ENCODE measurements at places on chromosomes 5 and 9.

DNA sequence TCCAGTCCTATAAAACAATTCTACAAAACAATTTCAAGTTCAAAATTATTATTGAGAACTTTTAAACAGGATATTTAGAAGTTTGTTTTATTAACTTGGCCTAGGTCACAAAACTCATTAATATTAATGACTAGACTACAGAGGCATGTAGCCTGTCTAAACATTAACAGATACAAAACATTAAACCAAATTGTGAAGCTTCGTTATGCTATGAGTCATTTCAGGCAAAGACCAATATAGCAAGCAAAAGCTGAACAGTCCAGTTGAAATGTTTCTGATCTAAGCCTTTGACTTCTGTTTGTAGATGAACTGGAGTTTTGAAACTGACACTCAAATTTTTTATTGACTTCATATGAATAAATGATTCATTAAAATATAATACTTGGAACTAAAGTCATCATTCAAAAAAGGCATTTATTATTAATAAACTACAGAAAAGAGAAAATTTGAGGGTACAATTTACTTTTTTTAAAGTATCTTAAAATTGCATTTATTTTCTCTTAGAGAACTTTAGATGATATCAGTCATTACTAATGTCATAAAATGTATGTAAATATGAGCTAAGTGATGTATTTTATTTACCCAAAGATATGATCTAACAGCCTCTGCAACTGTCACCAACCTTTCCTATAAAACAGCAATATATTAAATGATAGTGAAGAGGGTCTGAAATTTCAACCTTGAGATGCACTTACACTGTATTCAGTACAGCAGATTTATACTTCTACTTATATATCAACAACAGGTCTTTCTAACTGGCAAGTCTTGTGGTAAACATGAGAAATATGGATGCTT lies 188.8 kb downstream of the COMMD10 start:
- no peaks in the 10 kb centered on the region for H3K36me3 ChIP-seq
- no peaks in the 10 kb centered on the region for H3K4me1 ChIP-seq
- H3K27ac ChIP-seq: no peak overlapping the region
- no peaks in the 10 kb centered on the region for H3K27me3 ChIP-seq
- no peak overlapping the region for H3K4me3 ChIP-seq

GRCh38 chr5:11248966-11249365 lies 487.9 kb upstream of the DAP start:
- no peaks in the 10 kb centered on the region for H3K36me3 ChIP-seq
- no peaks in the 10 kb centered on the region for H3K27me3 ChIP-seq
- H3K4me3 ChIP-seq: no peak overlapping the region
- H3K4me1 ChIP-seq: no peaks in the 10 kb centered on the region

GRCh38 chr9:129317179-129318011 lies 139.3 kb upstream of the IER5L start:
- no peak overlapping the region for H3K4me3 ChIP-seq
- no peak overlapping the region for H3K27ac ChIP-seq
- DNase-seq: no peak
- no peaks in the 10 kb centered on the region for H3K36me3 ChIP-seq

DNA sequence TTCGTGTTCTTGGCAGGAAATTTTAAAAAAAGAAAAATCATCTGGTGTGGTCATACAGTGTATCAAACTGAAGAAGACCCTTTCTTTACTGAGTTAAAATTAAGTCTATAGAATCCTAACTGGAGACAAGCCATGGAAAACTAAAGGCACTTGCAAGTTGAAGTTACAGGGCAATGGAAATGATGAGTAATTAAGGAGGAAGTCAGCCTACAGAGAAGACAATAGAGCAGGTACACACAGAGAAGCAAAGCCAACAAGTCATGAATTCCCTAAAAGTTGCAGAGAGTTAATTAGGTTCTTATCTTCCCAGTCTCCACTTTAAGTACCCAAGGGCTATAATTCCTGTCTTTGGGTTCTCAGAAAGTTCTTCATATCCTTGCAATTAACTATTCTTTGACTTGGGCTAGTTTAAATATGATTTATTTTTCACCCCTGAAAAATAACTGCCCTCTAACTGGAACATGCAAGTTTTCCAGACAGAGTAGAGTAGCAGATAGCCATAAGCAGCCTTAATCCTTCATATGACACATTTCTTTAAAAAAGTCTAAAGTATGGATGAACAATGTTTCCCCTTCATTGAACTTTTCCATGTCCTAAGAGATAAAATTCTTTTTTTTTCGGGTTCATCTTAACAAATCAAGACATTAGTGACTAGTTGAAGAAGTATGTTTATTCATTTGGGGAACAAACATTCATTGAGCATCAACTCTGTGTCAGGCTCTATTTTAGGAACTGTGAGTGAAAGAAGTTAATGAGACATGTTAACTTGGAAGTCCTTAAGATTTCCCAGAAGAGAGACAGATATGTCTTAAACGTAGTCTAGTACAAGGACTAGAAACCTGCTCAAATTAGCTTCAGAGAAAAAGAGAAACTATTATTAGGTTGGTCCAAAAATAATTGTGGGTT lies 5.2 kb upstream of the ITGA2 start:
- no peak overlapping the region for H3K4me3 ChIP-seq
- H3K27me3 ChIP-seq: no peaks in the 10 kb centered on the region
- H3K27ac ChIP-seq: no peak overlapping the region

DNA sequence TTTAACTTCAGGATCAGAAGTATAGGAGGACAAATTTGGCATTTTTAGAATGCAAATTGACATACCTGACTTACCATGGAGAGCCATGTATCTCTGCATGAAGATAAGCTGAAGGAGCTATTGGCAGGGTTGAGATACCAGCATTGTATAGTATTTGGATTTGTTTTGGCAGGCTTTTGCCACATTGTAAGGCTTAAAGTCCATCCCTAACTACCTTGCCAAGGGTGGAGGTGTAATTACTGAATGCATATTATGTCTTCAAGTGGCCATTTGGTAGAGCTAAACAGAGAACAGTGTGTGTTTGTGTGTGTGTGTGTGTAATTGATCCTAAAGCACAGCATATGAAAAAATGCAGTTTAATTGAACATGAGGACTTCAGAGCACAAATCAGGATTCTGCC lies 324.7 kb downstream of the FAM170A start:
- H3K27me3 ChIP-seq: no peaks in the 10 kb centered on the region
- no peak overlapping the region for H3K4me3 ChIP-seq
- no peak overlapping the region for H3K27ac ChIP-seq
- no peaks in the 10 kb centered on the region for H3K36me3 ChIP-seq
- H3K4me1 ChIP-seq: no peaks in the 10 kb centered on the region
- DNase-seq: no peak

GRCh38 chr9:95815961-95816360 lies 59.5 kb upstream of the ERCC6L2 start:
- no peaks in the 10 kb centered on the region for H3K36me3 ChIP-seq
- H3K4me1 ChIP-seq: no peaks in the 10 kb centered on the region
- DNase-seq: no peak
- H3K4me3 ChIP-seq: no peak overlapping the region

GRCh38 chr5:67792891-67793290 lies 422.7 kb upstream of the PIK3R1 start:
- H3K27me3 ChIP-seq: no peaks in the 10 kb centered on the region
- no peaks in the 10 kb centered on the region for H3K4me1 ChIP-seq
- H3K27ac ChIP-seq: no peak overlapping the region
- no peaks in the 10 kb centered on the region for H3K36me3 ChIP-seq

GRCh38 chr5:175752826-175753535 lies 95.1 kb downstream of the HRH2 start:
- no peaks in the 10 kb centered on the region for H3K36me3 ChIP-seq
- peaks cover 9% of the 10 kb centered on the region for H3K27me3 ChIP-seq
- H3K27ac ChIP-seq: no peak overlapping the region
- H3K4me3 ChIP-seq: no peak overlapping the region
- DNase-seq: no peak

- H3K4me3 ChIP-seq: no peak overlapping the region
- H3K27me3 ChIP-seq: peaks cover 4% of the 10 kb centered on the region
- no peak for DNase-seq
Observed at GRCh38 chr5:133742431-133742988, 130.2 kb upstream of the FSTL4 start.

GRCh38 chr5:77155179-77155785 lies 55.2 kb upstream of the PDE8B start:
- H3K27ac ChIP-seq: no peak overlapping the region
- no peaks in the 10 kb centered on the region for H3K36me3 ChIP-seq
- no peak for DNase-seq
- H3K4me3 ChIP-seq: no peak overlapping the region

DNA sequence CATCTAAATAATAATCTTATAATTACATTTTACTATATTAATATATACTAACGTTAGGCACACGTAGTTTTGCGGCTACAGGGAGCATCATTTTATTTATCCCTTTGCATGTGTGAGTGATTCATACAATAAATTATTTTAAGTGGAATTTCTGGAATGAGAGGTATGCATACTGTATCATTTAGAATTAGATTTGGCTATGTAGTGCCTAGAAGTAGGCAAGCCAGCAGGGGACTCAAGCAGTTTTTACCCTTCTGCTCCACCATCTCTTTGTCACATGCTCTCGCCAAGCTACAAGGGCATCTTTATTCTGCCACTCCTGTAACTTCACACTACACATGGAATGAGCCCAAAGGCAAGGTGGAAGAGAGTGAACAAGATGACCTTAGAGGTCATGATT lies 60.8 kb downstream of the MEGF10 start:
- no peaks in the 10 kb centered on the region for H3K36me3 ChIP-seq
- H3K4me3 ChIP-seq: no peak overlapping the region
- H3K4me1 ChIP-seq: no peaks in the 10 kb centered on the region
- DNase-seq: no peak
- peaks cover 2% of the 10 kb centered on the region for H3K27me3 ChIP-seq

DNA sequence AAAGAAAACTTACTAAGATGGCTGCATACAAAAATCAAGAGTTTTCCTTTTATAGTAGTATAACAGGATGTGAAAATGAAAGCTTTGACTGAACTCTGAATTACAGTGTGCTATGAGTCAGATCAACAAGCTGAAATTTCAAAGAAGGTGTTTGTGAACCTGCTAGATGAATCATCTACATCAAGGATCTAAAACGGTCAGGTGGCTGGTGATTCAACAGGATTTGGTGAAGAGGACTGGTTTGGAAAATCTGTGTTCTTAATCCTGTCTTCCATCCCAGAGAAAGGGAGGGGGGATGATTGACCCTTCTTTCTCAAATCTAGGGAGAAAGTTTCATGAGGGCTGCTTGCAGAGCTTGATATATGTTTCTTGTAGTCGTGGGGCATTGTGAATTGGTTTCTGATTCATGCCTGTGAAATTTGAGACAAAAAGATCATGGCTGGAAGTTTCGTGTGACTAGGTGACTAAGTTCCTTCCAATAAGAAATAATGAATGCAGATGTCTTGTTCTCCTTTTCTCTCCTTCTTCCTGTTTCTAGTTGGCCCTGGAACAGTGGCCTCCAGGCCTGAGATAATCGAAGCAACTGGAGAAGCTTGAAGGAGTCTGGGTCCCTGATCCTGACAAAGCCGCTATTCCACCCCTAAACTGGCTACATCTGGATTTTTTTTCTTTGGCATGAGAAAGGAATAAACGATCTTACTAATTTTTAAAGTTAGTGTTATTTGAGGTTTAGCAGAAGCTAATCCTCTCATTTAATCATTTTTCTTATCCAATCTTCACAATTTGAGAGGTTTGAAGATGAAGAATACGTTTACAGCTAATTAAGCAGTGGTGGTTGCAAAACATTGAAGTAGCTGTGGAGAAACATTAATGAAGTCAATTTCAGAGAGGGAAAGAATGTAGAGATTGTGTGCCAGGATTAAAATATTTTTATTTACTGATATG lies 67.2 kb downstream of the MRPS30 start:
- peak; percentile 92 for DNase-seq
- H3K36me3 ChIP-seq: no peaks in the 10 kb centered on the region
- no peak overlapping the region for H3K4me3 ChIP-seq
- H3K4me1 ChIP-seq: peaks cover 5% of the 10 kb centered on the region
- H3K27me3 ChIP-seq: no peaks in the 10 kb centered on the region

GRCh38 chr5:135060021-135060420 lies 26.0 kb upstream of the PITX1 start:
- no peak overlapping the region for H3K4me3 ChIP-seq
- H3K36me3 ChIP-seq: no peaks in the 10 kb centered on the region
- DNase-seq: no peak
- no peaks in the 10 kb centered on the region for H3K27me3 ChIP-seq
- H3K27ac ChIP-seq: no peak overlapping the region

DNA sequence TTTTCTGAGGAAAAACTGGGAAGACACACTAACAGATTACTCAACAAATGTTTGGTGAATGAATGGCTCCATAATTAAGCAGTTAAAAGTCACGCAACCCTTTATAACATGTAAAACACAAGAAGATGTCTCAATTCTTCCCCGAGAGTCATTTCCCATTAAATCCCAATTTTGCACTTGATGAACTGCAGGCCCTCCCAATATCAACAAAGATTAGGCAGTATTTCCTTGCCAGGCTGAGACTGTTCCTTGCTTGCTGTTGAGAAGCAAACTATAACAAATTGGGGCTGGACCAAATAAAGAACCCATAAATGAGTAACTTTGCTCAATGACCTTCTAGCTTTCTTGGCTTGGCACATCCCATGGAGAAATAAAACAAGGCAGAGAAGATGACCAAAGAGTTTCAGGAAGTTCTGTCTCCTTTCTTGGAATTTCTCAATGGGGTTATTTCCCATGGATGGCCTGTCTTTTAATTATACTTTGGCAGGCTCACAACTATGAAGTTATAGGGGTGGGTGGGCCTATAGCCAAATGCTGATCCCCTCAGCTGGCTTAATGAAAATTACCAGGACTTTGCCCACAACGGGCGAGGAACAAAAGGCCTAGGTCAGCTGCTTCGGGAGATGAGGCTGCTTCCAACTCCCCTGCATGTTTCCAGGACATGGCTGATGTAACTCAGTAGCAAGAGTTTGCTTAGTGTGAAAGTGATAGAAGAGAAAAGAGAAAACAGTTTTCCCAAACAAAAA lies 243.1 kb upstream of the RFX3 start:
- DNase-seq: no peak
- H3K4me3 ChIP-seq: no peak overlapping the region
- no peaks in the 10 kb centered on the region for H3K27me3 ChIP-seq
- H3K36me3 ChIP-seq: no peaks in the 10 kb centered on the region
- H3K4me1 ChIP-seq: no peaks in the 10 kb centered on the region

GRCh38 chr9:107685901-107686300 lies 196.3 kb upstream of the KLF4 start:
- no peak overlapping the region for H3K27ac ChIP-seq
- no peak overlapping the region for H3K4me3 ChIP-seq
- H3K36me3 ChIP-seq: no peaks in the 10 kb centered on the region
- no peak for DNase-seq
- H3K27me3 ChIP-seq: no peaks in the 10 kb centered on the region

GRCh38 chr9:73541923-73542322 lies 390.3 kb downstream of the ANXA1 start:
- no peaks in the 10 kb centered on the region for H3K4me1 ChIP-seq
- DNase-seq: no peak
- H3K27ac ChIP-seq: no peak overlapping the region
- H3K36me3 ChIP-seq: no peaks in the 10 kb centered on the region

Measured in Panc1 (cell line).